Colonic mucosa (tissue), 4 donors: ENCODE measurements at places on chromosomes 4 and X. TPM values are rescaled to one million over a fixed set of nuclear protein-coding genes. Genes with fewer than 3 reads are reported as not detected.

Gene APEX2
- 22.0 TPM for total RNA-seq

Gene CPLX1
- total RNA-seq: 2.7 TPM

Gene TMPRSS11A
- not detected for total RNA-seq

Gene UCHL1
- total RNA-seq: 13.2 TPM

Gene DCAF4L1
- total RNA-seq: 0.05 TPM

Gene LARP1B
- 28.8 TPM for total RNA-seq

Gene ZNF674
- total RNA-seq: 4.0 TPM
